Transverse colon (tissue), 4 donors: ENCODE measurements at places on chromosomes 2 and 18. TPM values are rescaled to one million over a fixed set of nuclear protein-coding genes. Genes with fewer than 3 reads are reported as not detected.

GRCh38 chr2:9984217-9984739 is 32.8 kb downstream of the GRHL1 start:
- DNase-seq, result no peak

Gene CIDEA
- total RNA-seq, result 3.7 TPM

Gene RAB27B
- total RNA-seq, result 1.2 TPM

Gene PUM2
- 63.3 TPM for total RNA-seq

GRCh38 chr18:78857314-78858150 is 122.1 kb upstream of the SALL3 start:
- DNase-seq, result no peak

GRCh38 chr18:78949216-78949615 is 30.4 kb upstream of the SALL3 start:
- DNase-seq, result no peak

DNA sequence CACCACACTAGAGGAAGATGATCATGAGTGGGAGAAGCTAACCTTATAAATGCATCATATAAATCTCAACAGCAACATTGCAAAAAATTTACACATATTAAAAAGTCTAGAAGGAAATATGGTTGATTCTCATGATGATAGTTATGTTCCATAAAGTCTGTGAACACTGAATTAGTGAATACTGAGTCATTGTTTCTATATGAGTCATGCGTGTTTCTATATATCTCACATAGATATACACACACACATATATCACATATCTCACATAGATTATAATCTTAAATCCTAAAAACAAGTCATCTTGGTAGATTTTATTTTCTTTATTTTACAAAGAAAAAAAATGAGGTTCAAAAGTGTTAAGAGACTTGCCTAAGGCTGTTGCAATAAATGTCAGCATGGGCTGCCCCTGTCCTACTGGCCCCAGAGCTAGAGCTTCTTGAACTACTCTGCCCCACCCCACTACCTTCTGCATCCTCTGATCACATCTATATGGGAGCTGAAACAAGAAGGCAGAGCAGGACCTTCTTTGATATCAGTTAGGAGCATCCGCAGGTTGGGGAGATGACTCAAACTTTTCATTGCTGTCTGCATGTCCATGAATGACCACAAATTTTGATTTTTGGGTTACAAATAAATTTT is 81.8 kb upstream of the ADAM23 start:
- no peak for DNase-seq

Gene GCG
- total RNA-seq, result 26.8 TPM

GRCh38 chr2:236178890-236179235 is 10.7 kb upstream of the GBX2 start:
- no peak for DNase-seq

DNA sequence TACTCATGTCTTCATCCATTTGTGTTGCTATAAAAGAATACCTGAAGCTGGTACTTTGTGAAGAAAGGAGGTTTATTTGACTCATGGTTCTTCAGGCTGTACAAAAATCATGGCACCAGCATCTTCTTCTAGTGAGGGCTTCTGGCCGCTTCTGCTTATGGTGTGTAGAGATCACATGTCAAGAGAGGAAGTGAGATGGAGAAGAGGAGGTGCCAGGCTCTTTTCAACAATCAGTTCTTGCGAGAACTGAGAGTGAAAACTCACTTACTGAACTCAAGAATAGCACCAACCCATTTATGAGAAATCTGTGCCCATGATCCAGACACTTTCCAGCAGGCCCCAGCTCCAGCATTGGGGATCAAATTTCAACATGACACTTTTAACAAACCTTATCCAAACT is 30.0 kb upstream of the BARD1 start:
- no peak for DNase-seq

DNA sequence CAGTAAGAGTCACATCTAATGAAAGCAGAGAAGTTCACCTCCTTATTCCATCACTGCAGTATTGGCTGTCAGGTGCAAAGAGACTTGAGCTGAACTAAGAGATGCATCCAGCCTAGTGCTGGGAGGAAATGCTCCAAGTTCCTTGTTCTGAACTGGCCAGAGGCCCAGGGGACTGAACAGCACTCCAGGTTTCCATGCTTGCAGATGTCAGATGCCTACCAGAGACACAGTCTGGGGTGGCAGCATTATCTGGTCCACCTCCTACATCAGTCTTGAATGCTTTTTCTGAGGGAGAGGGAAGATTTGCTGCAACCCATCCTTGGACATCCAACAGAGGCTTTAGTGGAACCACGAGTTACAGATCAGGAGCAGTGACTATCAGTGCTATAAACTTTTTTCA is 331.3 kb downstream of the CYRIA start:
- DNase-seq, result no peak
